ENCODE measurements at places on chromosomes 2 and 18. TPM values are rescaled to one million over a fixed set of nuclear protein-coding genes. Genes with fewer than 3 reads are reported as not detected.

Gene CCDC74A
- 1.0 TPM for total RNA-seq

Gene CCBE1
- total RNA-seq: 0.28 TPM

Gene CNTNAP5
- total RNA-seq: not detected

Gene UPP2
- total RNA-seq: not detected

Gene AOX1
- 7.5 TPM for total RNA-seq

Gene STON1
- 0.34 TPM for total RNA-seq

Data from nasal cavity respiratory epithelium epithelial cell of viscerocranial mucosa (primary cell).